ENCODE measurements at places on chromosomes 12 and 14. TPM values are rescaled to one million over a fixed set of nuclear protein-coding genes. Genes with fewer than 3 reads are reported as not detected.

Gene OR4K17
- not detected for total RNA-seq

Gene SERPINA9
- not detected for total RNA-seq

Gene SYNDIG1L
- 1.5 TPM for total RNA-seq

Gene TAS2R8
- not detected for total RNA-seq

Gene KLHDC2
- 48.7 TPM for total RNA-seq

Gene CDKN1B
- total RNA-seq, result 36.0 TPM

Gene SENP1
- total RNA-seq, result 24.2 TPM

Gene DYRK2
- total RNA-seq, result 70.9 TPM

Gene RXYLT1
- total RNA-seq, result 6.7 TPM

Gene A2ML1
- total RNA-seq, result not detected

Gene SLC5A8
- total RNA-seq, result not detected

Gene DEGS2
- total RNA-seq, result 0.34 TPM

Gene WIF1
- not detected for total RNA-seq

Gene GRIP1
- total RNA-seq, result 67.1 TPM
